ENCODE measurements at places on chromosomes 6 and 20.
A peak's percentile ranks its signal among the peaks of the same experiment; 100 is the strongest.

DNA sequence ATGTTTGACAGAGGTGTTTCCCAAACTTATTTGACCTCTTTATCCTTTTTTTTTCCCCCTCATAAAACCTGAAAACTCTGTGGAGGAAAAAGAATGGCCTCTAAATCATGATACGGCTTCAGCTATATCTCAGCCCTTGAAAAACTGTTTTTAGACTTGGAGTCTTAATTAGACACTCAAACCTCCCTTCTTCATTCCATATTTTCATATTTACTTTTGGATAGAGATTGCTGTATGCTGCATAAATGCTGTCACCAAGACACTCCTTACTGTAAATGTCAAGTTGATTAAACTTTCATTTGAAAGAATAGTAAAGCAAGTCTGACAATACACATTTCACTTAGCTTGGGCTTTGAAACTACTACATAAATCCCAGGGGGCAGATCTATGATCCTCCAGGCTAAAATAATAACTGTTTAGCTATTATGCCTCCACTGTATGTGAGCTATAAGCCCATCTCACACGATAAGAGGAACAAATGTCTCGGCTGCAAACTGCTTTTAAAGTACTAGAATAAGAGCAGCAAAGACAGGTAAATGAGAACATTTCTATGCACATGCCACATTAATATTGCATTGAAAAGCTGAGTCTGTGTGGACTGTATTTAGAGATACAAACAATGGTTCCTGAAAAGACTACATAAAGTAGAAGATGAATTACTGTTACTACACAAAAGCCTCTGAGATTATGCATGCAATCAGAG lies 141.3 kb upstream of the HMGN3 start:
- DNase-seq: no peak

DNA sequence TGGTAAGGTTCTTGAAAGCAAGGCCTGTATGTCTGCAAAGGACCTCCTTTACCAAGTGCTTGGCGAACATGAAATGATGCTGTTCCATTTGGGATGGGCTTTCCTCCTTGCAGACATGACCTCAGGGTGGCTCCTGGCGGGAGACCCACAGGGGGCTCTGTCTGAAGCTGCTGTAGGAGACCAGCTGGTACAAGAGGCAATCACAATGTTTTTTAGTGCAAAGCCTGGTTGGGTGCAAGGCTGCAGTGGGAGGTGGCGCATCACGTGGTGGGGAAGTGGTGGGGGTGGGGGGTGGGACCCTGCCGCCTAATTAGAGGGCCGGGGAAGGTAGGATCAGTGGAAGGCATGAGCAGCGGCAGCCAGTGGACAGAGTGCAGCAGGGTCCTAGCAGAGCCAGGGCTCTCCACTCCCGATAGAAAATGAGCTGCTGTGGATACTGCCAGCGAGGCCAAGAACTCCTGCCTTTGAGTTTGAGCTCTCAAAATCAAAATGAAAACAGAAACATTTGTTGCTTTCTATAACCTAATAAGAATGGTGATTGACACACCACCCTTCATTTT lies 9.1 kb upstream of the ARMC2 start:
- DNase-seq: no peak

GRCh38 chr20:56793916-56794315 lies 164.8 kb downstream of the TFAP2C start:
- DNase-seq: no peak

DNA sequence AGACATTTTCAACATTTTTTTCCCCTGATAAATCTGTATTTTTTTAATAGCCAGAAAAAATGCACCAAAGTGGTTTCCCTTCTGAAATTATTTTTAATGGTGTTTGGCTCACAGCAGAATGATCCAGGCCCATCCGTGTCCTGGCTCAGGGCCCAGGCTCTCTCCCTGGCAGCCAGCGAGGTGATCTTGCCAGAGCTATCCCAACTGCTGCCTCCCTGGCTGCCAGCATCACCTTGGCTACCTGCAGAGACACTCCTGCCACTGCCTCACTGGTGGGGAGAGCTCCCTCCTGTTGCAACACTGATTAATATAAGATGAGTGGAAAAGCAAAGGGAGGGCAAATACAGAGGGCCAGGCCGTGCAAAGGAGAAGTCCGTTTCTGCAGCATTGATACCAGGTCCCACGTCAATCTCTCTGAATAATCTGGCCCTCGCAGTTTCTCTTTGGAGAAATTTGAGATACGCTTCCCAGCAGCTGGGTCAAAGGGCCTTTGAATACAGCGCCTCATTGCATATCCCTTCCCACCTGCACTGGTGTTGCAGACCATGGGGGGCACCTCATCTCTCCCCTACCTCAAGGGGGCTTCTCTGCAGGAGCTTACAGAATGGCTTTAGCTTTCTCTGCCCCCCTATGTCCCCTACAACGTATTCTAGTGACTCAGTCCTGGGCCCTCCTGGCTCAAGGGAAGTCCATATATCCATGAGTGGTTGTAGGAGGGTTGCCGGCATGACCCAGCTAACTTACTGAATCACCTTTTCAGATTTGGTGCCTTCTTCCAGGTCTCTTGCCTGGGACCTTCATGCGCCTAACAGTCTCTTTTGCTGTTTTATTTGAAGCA lies 12.8 kb upstream of the DSTN start:
- peak; percentile 49 for DNase-seq

DNA sequence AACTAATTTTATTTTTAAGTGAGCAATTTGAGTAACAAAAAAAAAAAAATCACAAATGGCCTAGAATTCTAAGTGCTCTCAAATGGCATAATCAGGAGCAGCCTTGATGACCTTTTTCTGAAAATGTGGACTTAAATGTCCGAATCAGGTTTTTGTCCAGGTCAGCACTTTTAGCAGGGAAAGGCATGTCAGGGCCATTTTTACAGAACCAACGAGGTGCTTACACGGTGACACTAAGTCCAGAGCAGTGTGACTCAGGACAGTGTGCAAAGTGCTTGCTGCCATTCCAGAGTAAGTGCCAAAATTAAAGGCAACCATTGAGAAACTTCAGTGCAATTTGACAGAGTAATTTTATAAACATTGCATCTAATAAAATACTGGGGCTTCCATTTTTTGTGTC lies 127.8 kb downstream of the KIF16B start:
- DNase-seq: no peak

DNA sequence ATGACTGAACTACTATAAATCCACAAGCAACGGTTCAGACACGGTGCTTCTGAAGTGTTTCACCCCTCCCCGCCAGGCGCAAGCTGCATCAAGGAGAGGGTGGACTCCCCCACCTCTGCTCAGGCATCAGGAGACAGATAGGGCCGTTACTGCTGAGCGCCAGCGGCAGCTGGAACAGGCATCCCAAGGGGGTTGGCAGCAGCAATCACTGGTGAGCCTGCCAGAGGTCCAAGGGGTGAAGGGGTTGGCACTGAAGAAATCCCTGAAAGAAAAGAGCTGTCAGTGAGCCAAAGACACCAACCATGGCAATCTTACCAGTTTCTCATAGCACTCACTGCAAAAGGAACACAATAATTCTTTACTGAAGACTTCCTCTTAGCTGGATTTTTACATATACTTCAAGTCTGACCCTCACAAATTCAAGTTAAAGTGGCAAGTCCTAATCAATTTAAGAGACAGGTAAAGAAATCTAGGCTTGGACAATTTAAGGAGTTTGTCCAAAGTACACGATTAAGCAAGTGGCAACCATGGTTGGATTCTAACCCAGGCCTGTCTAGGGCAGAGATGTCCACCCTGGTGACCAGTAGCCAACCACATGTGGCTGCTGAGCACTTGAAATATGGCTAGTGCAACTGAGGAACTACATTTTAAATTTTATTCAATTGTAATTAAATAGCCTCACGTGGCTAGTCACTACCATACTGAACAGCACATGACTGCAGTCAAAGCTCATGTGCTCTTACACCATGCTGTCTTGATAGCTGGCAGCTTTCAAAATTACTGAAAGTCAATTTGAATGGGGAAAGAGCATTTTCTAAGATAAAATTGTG lies 21.7 kb upstream of the TBC1D20 start:
- DNase-seq: no peak

DNA sequence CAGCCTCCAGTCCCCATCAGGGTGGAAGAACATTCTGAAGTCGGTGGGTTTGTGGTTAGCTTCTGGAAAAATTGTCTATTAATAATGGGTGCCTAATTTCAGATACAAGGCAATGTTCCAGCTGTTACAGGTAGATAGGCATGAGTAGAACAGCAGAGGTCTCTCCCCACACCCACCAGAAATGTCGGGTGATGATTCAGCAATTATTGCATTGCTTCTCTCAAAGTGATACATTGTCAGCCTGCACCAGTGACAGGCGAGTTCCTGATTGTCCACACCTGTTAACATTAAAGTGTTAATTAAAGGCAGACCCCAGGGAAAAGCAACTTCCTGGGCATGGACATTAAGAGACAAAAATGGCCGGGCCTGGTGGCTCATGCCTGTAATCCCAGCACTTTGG lies 18.9 kb upstream of the CLVS2 start:
- DNase-seq: no peak

DNA sequence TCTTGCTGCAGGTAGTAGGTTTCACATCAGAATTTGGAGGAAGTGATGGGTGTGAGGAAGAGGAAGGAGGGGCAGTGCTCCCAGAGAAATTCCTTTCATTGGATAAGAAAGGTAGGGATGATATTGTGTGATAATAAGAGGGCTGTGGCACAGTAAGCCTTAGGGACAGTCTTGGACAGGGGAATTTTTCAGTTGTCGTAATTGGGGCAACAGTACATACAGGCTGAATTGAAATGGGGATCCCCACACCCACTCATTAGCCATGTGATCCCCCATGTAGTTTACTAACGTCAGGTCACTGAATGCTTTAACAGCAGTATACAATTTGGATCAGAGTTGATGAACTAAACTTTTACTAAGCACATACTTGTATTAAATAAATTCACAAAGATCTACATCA lies 79.4 kb downstream of the FOXO3 start:
- no peak for DNase-seq

DNA sequence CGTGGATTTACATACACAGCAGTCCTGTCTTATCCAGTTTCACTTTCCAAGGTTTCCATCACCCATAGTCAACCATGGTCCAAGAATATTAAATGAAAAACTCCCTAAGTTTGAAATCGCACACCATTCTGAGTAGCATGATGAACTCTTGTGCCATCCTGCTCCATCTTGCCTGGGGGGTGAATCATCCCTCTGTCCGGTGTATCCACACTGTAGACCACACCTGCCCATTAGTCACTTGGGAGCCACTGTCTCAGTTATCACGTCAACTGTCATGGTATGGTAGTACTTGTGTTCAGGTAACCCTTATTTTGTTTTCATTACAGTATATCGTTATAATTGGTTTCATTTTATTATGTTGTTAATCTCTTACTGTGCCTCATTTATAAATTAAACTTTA lies 38.5 kb downstream of the PTGIS start:
- no peak for DNase-seq

GRCh38 chr20:38260378-38261053 lies at the start of gene KIAA1755:
Gene KIAA1755, minus strand, starts transcription at chr20:38260735. Its CDS starts 235 bp downstream, at chr20:38260500.
- no peak for DNase-seq

DNA sequence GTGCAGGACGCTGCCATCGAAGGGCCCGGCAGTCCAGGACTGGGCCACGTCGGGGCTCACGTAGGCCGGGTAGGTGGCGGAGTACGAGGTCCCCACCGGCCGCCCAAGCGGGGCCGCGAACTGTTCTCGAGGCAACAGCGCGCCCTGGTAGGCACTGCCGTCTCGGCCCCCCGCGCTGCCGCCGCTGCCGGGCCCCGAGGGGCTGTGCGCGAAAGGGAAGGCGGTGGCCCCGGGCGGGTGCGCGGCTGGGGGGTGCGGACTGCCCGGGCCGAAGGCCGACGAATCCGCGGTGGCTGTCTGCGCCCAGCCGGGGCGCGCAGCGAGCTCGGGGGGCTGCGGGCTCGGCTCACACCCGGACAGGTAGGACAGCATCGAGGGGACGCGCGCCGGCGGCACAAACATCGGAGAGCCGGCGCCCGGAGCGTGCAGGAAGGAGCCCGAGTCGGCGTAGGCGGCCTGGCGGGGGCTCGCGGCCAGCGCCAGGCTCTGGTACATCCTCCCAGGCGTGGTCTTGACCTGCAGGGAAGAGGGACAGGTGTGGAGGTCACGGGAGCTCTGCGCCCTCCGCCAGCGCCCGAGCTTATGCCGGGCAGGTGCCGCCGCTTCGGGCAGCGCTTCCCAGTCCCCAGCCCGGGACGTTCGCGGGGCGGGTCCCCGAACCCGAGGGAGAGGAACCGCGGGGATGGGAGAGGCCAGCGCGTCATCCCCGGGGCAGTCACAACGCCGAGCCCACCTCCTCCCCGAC lies 596 bp downstream of the GATA5 start:
- no peak for DNase-seq

DNA sequence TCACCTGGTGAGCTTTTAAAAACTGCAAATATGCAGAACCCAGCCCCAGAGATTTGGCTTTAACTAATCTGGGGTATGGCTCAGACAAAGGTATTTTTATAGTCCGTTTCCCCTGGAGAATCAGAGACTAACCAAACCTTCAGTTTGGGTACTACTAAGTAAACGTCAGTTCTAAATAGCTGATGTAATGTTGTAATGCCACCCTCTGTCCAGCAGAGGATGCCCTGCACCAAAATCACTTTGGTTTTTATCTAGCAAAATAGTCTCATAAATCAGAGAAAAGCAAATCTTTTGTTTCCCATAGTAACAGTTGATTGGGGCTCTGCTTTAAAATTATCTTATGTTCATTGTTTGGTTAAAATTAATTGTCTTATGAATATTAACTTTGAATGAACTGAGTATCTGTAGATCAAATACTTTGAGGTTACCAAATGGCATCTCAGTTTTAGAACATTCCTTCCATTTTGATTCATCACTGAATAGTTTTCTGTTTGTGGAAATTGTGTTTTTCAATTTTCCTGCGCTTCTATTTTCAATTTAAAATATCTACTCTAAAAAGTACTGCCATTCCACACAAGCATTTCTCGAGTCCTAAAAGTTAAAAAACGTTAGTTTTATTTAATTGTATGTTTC lies 278.3 kb upstream of the PLCB4 start:
- DNase-seq: no peak

- no peak for DNase-seq
Measured at GRCh38 chr6:9540534-9541126, 874.2 kb downstream of the TFAP2A start.

DNA sequence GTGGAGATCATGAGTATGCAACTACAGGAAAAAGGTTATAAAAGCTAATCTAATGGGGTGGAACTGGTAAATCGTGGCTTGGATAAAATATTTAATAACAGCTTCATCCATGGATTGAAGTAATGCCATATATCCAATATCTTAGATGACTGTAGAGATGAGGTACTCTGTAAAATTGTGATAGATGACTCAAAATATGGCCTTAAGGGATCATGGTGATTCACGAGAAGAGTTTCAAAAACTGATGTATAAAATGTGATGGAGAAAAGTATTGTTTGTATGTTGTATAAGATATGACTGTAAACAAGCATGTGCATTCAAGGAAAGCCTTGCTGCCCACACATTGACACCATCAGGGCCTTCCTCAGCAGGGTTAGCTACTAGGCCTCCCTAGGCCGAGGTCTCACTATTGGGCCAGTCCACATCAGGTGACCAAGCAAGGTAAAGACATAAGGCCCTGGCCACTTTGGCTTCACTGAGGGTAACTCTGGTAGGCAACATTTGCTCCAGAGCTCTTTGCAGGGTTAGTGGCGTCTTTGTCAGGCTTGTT lies 17.7 kb upstream of the CCN6 start:
- no peak for DNase-seq

Measured in omental fat pad (tissue), 4 donors.